Adrenal gland (tissue), 19 donors: ENCODE measurements at places on chromosomes 3 and 15.

- no peak for DNase-seq
Measured at GRCh38 chr3:193620650-193621049, 27.6 kb downstream of the OPA1 start.

GRCh38 chr3:100260685-100261484, at the start of gene TBC1D23:
TSS of gene TBC1D23 (plus strand) at chr3:100260992. CDS start at chr3:100261019, 27 bp downstream.
- peak; percentile 99 for DNase-seq

DNA sequence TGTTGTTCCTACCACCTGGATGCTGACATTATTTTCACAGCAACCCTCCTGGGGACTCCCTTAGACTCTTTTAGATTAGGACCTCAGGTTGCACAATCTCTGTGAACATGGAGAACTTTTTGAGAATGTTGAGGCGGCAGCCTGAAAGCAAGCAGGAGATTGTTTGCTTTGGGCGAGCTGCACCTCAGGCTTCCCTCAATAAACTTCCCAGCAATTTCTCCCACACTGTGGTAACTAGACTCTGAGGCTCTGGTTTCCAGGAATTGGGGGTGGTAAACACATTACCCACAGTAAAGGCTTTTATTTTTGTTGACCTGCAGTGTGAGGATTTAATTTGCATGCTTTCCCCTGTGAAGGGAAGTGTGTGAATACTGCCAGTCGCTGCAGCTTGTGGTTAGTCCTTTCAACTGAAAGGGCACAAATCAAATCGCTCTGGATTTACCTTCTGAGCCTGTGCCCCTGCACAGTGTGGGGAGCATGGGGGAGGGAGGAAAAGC, 35.2 kb upstream of the SIAH2 start:
- no peak for DNase-seq

DNA sequence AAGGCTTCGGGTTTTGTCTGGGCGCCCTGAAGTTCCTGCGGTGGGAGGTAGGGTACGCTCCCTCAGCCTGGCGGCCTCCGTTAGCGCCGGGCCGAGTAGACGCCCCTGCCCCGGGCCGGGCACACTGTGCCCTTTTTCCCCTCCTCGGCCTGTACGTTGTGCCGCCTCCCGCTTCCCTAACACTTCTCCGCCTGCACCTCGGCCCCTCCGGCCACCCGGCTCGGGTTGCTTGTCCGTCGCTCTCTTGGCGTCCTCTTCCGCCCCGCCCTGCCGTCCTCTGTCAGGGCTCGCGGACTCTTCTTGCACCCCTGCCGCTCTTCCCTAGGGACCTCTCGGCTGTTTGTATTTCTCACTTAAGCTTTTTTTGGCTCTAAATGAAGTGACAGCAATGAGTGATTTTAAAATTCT, 384 bp downstream of the KNL1 start:
- peak; percentile 58 for DNase-seq

DNA sequence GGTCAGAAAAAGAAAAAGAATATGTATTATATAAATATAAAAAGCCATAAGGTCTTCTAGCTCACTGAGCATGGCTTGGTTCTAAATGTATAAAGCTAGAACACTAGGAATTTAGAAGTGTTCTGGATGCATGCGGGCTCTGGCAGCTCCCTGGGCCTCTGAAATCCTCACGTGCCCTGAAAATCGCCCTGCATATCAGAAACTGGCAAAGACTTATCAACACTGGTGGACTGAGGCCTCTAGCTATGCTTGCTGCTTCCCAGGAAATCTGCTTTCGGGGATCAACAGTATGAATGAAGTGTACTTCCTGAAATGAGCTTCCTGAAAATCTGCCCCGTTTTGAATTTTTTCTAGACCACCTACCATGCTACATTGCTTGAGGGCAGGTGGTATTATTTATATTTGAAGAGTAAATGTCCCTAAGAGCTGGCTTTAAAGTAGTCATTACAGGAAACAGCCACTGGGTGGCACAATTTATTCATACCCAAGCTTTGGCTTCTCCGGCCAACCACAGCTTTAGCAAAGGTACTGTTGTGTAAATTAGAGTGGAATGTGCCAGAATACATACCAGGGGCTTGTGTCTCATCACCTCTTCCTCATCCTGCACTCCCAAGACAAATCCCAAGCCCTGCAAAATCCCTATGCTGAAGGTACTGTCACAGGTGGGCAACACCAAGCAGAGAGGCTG, 17.7 kb downstream of the CRTAP start:
- DNase-seq, result peak; percentile 58

DNA sequence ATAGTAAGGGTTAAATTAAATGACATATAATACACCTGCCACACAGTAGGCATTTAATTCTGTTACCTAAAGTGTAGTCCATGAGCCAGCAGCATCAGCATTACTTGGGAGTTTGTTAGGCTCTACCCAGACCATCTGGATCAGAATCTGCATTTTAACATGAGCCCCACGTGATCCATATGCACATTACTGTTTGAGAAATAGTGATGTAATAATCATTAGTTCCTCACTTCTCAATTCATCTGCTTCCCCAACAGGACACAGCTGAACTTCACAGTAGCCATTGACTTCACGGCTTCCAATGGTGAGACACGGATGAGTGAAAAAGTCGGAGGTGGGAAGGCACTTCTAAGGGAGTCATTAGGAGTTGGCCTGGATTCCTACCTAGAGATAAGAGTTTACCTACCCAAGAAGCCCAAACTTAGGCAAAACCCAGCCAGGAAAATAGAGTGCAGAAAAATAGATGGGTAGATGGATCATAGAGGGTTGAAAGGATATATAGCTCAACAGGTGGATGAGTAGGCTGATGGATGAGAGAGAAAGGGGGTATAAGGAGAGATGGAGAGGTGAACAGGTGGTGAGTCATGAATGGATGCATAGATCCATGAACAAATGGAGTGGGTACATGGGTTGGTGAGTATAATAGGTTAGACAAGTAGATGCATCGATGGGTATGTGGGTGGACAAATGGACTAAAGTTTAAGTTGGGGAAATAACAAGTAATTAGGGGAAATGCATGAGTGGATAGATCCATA, 13.3 kb downstream of the CPNE9 start:
- no peak for DNase-seq

- no peak for DNase-seq
Measured at GRCh38 chr3:134090031-134090430, 60.3 kb upstream of the SLCO2A1 start.

GRCh38 chr3:172648747-172649146, 62.1 kb downstream of the NCEH1 start:
- no peak for DNase-seq

DNA sequence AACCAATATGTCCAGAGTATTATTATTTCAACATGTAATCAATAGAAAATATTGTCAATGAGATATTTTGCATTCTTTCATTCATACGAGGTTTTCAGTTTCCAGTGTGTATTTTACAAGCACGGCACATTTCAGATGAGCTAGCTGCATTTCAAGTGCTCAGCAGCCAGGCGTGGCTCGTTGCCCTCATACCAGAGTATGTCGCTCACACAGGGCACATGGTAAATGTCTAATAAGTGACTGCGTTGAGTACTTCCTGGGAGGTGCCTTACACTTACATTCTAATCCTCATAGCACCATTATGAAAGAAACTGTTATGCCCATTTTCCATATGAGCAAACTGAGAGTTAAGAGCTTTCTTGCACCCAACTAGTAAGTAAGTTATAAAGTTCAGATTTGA, 47.4 kb downstream of the TMEM266 start:
- no peak for DNase-seq

GRCh38 chr15:50365971-50366370, 11.0 kb upstream of the GABPB1 start:
- no peak for DNase-seq

DNA sequence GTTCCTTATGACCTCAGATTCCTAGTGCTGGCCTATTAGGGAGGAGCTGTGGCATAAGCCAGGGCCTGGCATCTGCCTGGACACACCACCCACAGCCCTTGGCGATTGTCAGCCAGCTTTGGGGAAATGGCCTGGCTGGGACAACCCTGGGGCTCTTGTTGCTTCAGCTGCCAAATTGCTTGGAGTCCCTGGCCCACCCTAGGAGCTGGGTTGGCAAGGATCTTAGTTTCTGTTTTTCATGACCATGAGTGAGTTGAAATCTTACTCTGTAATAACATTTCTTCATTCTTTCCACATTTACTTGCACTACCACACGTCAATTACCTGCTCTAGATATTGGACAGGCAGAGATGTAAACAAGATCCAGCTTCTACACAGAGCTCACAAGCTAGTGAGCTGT, 1.9 kb upstream of the MYZAP start:
- no peak for DNase-seq

DNA sequence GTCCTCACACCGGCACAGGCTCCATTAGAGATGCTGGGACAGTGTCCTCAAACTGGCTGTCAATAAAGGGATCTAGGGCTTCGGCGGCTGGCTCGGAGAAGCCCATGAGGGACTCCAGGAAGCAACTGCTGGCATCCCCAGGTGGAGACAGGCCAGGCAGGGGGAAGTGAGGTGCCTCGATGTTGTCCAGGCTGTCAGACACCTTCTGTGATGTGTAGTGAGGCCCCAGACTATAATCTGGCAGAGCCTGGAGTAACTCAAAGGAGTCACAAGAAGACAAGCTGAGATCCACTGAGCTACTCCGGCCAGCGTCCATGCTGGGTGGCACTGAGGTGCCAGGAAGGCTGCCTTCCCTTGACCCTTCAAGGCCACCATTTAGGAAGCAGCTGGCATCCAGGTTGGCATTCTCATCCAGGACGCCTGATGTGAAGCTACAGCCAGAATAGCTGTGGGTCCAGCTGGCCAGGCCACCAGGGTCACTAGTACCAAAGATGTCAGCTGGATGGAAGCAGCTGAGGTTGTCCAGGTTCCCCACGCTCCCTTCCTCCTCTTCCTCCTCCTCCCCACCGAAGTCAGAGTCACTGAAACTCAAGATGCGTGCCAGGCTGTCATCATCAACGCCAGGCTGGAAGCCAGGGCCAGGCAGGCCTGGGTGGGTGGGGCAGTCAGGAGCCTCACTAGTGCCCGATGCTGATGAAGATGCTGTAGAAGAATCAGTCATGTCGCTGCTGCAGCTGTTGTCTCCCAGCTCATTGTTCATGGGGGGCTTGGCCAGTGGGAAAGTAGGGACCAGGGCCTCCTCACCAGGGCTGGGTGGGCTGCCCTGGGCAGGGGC, 10.1 kb downstream of the CSRNP1 start:
- peak; percentile 49 for DNase-seq

- DNase-seq, result no peak
Measured at GRCh38 chr3:60657972-60658371, 593.3 kb downstream of the FHIT start.

GRCh38 chr15:95609096-95609495, 721.4 kb upstream of the NR2F2 start:
- no peak for DNase-seq

GRCh38 chr3:4416961-4417360, 50.1 kb downstream of the SUMF1 start:
- no peak for DNase-seq

GRCh38 chr15:89784686-89784960, 8.5 kb downstream of the MESP2 start:
- DNase-seq, result no peak
